ENCODE measurements at places on chromosomes 2 and 18.

DNA sequence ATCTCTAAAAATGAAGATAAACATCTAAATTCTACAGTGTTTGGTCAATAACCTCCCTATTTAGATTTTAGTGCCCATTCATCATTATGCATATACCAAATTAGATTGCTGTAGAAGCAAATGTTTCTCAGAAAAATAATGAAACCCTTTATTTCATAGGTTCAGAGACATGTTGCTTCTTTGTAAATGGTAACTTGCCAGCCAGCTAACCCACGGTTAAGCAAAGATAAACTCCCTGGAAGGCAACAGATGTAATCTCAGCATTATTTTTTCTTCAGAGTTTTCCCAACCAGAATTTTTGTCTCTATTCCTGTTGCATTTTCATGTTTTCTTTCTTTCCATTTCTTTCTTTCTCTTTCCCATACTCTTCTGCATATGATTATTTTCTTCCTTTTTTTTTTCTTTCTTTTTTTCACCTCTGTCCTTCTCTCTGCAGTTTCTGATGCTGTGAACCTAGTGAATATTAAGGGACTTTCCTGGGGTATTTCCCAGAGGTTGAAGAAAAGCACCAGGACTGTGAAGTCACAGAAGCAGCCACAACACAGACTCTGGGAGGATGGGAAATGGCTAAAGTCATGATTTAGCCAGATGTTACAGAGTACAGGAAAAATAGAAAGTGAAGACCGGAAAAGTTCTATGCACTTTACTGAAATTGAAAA is 50.0 kb upstream of the DSG1 start:
- no peak for DNase-seq

- DNase-seq, result no peak
These were observed 387.6 kb downstream of the FIGN start for GRCh38 chr2:163347982-163348856.

- no peak for DNase-seq
These were observed 59.1 kb upstream of the TMEM178A start for GRCh38 chr2:39606585-39606984.

GRCh38 chr2:4995466-4995865 is 696.7 kb upstream of the SOX11 start:
- DNase-seq, result no peak

- DNase-seq, result no peak
These were observed 36.5 kb upstream of the C1D start for GRCh38 chr2:68099260-68099659.

GRCh38 chr2:42930025-42930581 is 137.7 kb upstream of the HAAO start:
- DNase-seq, result peak; percentile 28

GRCh38 chr18:48902023-48902855 is 48.5 kb downstream of the SMAD7 start:
- peak; percentile 58 for DNase-seq

GRCh38 chr2:29223851-29224692 is 108.9 kb downstream of the CLIP4 start:
- DNase-seq, result no peak

- DNase-seq, result peak; percentile 39
These were observed 1.3 kb upstream of the LYPD6 start for GRCh38 chr2:149329068-149329467.

DNA sequence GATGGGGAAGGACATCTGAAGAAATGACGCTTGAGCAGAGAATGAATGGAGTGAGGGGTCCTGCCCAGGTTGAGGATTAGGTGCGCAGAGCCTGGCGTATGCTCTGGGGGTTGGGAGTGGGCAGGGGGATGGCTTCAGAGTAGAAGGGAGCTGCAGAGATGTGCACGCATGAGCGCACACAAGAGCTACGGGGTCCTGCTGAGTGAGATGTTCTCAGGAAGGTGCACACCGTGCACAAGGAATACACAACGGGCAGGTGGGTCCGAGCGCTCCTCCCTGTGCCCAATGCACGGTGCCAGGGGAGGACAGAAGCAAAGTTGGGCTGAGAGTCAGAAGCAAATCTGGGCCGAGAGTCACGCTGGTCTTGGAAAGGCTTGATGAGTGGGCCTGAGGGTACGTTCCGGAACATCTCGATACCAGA is 25.5 kb downstream of the TWIST2 start:
- no peak for DNase-seq

GRCh38 chr18:71902482-71902881 is 641.7 kb downstream of the CBLN2 start:
- DNase-seq, result peak; percentile 40

- no peak for DNase-seq
These were observed 57.1 kb downstream of the ZFP36L2 start for GRCh38 chr2:43169099-43169945.

GRCh38 chr2:47226132-47226922 is 71.2 kb upstream of the STPG4 start:
- peak; percentile 38 for DNase-seq

DNA sequence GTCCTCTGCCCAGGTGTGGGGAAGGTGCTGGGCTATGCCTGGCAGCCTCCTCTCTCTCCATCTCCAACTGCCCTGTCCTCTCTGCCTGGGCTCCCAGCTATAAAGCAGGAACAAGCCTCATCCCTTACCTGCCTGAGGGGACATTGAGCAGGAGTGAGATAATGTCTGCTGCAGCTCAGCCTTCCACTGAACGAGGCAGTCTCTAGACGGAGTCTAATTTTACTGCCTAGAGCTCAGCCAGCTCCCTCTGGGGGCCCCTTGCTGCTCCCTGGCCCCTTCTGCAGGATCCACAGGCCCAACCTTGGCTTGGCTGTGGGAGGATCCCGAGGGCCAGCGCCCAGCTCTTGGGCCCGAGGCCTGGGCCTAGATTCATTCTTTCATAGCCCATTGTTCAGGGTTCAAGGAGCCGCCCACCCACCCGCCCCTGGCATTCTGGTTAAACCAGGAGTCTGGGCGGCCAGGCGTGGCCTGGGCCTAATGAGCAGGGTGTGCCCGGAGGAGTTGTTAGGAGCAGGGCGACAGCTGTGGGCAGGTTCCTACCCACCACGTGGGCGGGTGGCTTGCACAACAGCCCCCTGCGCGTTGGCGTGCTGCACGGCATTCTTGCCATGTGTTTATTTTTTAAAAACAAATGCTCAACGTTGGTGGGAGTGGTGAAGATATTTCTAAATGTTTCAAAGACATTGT is 44.6 kb downstream of the FOSL2 start:
- DNase-seq, result no peak

GRCh38 chr2:219449609-219450008 is 15.0 kb downstream of the SPEG start:
- DNase-seq, result no peak

- no peak for DNase-seq
These were observed 2.4 kb downstream of the FTCDNL1 start for GRCh38 chr2:199848389-199849130.

- DNase-seq, result no peak
These were observed 3.3 kb downstream of the PTGR3 start for GRCh38 chr18:75205514-75206132.

GRCh38 chr2:239206042-239206441 is 194.8 kb downstream of the HDAC4 start:
- DNase-seq, result no peak

DNA sequence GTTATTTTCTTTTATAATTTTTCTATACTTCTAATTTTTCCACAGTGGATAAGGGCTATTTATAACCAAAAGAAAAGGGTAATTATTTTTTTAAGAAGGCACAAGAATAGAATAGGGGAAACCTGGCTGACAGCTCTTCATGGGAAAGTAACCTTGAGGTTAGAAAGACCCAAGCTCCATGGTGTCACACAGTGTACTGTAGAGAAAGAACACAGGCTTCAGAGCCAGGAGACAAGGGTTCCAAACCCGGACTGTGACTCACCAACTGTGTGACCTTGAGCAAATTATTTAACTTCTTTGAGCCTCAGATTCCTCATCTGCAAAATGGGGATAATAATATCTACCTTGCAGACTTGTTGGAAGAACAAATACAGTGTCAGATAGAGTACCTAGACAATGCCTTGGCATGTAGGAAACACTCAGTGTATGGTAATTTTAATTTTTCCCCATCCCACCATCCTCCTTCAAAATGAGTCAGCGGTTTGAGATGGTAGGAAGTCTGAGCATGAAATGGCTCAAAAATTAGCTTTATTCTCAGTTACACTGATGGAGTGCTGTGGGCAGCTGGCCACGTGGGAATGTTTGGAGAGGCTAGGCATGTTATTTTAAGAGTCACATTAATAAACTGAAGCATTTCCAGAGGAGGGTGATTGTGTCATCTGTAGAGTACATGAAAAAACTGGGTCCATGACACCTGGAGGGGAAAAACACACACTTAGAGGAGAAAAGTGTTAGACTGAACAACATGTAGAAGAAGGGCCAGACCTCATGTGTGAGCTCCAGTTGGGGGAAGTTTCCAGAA is 36.7 kb downstream of the TMEM37 start:
- DNase-seq, result no peak

GRCh38 chr2:55118643-55119083 is 68.4 kb upstream of the RTN4 start:
- DNase-seq, result peak; percentile 34

DNA sequence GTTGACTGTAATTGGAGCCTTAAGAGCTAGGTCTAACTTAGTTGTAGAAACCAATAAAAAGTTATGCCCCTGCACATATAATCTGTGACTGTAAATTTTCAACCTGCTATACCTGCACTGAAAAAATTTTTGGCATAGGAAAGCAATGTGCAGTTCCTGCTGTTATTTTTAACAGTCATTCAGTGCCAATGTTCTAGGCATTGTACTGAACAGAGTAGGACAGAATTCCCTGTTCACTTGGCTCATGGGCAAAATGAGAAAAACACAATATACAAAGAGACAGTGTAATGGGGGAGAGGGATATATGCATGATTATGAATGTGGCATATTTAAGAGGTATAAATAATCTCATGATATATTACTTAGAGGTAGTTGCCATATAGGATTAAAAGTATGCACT is 458.0 kb downstream of the TGIF1 start:
- DNase-seq, result no peak

DNA sequence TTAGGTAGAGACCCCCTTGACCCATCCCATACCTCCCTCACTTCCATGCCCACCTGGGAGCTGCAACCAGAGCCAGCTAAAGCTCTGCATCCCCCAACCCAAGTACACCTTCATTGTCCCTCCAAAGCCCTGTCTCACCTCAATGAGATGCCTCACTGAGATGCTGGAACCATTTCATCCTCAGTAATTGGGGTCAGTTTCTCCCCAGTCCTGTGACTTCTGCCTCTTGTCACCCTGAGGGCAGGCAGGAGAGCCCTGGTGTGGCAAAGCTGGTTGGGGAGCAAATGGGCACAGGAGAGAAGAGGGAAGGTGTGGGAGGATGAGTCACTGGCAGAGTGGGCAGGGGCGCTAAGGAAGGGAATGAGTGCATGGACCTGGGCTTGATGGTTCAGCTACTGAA is 27.9 kb upstream of the NT5DC4 start:
- DNase-seq, result no peak

GRCh38 chr2:97348265-97348664 is 235.3 kb downstream of the ANKRD36 start:
- no peak for DNase-seq

DNA sequence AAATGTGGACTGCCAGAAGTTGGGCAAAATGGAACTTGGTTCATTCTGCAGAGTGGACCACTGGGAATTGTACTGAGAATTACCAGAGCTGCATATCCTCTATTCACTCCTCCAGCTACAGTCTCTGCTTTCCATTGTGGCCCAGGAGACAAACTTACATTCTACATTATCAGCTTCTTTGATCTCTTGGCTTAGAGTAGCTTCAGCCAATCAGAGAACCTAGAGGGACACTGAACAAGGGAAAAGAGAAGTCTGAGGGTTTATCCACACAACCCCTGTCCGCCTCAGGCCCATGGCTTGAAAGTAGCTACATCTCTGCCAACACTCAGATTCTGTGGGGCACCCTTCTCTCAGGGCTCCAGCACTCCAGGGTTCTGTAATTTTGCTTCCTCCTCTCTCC is 251.1 kb downstream of the TRIB2 start:
- DNase-seq, result peak; percentile 11

- no peak for DNase-seq
These were observed 8.3 kb upstream of the ASB1 start for GRCh38 chr2:238418196-238418998.

GRCh38 chr2:114784890-114785583 is 342.6 kb downstream of the DPP10 start:
- DNase-seq, result no peak

DNA sequence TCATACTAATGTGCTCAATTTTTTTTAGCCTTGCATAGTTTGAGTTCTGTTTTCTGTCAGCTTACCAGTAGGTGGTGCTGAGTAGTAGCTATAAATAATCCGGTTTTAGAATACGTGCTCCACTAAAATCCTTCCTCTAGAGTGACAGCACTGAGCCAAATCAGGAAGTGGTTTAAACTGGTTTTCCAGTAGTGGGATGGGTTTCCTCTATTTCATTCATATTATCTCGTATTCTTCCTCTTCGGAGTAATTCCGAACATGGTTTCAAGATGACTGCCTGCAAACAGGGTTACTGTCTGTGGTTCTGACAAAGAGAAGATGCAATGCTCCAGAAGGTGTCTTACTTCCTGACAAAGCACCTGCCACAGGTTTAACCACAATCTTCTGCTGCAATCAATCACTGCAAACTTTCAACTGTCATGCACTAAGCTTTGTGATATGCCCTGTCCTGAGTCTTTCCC is 496.9 kb upstream of the VRK2 start:
- no peak for DNase-seq

- no peak for DNase-seq
These were observed 81.5 kb upstream of the ACVR1 start for GRCh38 chr2:157957596-157957995.

GRCh38 chr18:76568731-76569130 is 73.7 kb upstream of the ZNF516 start:
- DNase-seq, result no peak

- no peak for DNase-seq
These were observed 100.9 kb upstream of the SERTAD2 start for GRCh38 chr2:64754570-64754969.

DNA sequence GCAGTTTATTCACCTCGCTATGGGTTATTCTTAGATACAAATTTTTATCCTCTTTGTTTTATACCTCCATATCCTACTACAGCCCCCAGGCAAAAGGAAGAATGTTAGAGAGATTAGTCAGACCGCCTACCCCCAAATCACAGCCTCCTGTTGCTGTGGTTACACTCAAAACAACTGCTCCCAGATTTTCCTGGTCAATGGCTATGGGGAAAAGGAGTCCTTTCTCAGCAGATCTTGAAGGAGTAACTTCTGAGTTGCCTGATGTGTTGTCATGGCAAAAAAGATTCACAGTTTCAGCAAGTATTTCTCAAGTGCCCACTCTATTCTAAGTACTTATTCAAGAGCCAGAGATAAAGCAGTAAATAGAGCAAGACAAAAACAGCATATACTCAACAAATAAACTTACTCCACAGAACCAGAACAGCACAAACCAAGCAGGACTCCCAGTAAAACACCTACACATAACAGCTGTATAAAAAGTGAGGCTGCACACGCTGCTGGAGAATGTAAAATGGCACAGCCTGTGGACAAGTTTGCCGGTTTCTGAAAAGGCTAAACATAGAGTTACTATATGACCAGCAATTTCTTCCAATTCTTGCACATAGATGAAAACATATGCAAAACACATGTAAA is 104.8 kb downstream of the NOL10 start:
- no peak for DNase-seq

GRCh38 chr2:84938194-84938879 is 32.6 kb upstream of the KCMF1 start:
- no peak for DNase-seq

GRCh38 chr2:144099780-144100377 is 420.0 kb downstream of the ZEB2 start:
- DNase-seq, result no peak

- DNase-seq, result no peak
These were observed 137.4 kb downstream of the SMAD7 start for GRCh38 chr18:48813321-48813720.

All from SK-N-DZ (cell line).